Large intestine (tissue), 12 donors: ENCODE measurements at places on chromosomes 5 and 9. TPM values are rescaled to one million over a fixed set of nuclear protein-coding genes. Genes with fewer than 3 reads are reported as not detected.

DNA sequence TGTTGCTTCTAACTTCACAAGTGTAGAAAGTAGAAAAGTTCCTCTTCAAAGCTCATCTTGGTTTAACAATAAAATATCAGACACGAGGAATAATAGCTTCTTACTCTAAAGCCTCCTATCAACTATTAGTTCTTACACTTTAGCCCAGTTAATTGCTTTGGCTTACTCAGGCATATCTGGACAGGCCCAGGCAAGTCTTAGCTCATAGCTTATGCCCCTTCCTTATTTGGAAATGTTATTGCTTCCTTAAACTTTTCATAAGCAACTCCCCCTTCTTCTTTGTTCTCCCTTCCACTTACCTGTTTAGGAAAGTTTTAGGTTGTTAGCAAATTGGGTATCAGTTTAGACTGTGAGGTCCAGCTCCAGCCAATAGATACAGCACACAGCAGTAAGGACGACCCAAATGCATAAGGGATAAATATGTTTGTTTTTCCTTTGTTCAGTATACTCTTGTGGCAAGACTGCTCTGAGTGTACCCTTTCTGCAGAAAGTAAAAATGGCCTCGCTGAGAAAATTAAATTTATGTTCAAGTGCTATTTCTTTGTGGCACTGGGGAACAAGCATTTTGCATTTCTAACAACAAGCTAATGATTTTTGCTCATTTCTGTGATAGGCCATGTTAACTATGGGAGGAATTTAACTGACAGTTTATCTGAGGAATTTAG is 162.1 kb downstream of the SMC2 start:
- no peak for DNase-seq

GRCh38 chr9:14271093-14271673 is 42.8 kb downstream of the NFIB start:
- peak; percentile 61 for DNase-seq

- DNase-seq, result no peak
Measured at GRCh38 chr5:133950821-133951612, 17.4 kb downstream of the C5orf15 start.

GRCh38 chr9:80177949-80178480 is 606.2 kb downstream of the TLE4 start:
- no peak for DNase-seq

DNA sequence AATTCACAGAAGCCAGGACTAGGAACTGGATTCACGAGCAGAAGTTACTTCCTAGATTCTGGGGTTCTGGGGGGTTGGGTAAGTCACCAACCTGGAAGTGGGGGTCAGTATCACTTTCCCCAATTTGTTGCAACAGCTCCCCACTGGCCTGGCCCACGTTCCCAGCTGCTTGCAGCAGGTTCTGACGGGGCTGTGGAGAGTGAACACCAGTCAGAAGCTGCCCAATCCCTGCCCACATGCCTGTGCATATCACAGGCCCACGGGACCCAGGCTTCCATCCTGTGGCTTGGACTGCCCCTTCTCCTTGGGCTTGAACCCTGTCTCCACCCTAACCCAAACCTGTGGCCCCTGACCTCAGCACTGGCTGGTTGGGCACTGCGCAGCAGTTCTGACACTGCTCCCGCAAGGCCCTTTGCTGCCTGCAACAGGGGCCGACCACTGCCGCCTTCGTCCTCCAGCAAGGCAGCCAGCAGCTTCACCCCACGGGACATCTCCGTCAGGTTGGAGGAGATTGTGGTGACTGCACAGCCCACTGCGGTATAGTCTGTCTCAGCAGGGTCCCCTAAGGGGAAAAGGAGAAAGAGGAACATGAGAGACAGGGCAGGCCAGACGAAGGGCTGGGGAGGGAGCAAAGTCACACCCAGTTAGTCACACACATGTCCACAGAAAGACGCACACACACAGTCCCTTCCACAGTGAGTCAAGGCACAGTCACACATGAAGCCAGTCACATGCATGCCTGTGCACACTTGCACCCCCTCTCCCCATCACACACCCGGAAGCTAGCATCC is 13.1 kb downstream of the TLN1 start:
- no peak for DNase-seq

GRCh38 chr5:160545832-160546231 is 124.2 kb downstream of the PTTG1 start:
- no peak for DNase-seq

- no peak for DNase-seq
Measured at GRCh38 chr9:90092508-90092907, 487.7 kb downstream of the GADD45G start.

DNA sequence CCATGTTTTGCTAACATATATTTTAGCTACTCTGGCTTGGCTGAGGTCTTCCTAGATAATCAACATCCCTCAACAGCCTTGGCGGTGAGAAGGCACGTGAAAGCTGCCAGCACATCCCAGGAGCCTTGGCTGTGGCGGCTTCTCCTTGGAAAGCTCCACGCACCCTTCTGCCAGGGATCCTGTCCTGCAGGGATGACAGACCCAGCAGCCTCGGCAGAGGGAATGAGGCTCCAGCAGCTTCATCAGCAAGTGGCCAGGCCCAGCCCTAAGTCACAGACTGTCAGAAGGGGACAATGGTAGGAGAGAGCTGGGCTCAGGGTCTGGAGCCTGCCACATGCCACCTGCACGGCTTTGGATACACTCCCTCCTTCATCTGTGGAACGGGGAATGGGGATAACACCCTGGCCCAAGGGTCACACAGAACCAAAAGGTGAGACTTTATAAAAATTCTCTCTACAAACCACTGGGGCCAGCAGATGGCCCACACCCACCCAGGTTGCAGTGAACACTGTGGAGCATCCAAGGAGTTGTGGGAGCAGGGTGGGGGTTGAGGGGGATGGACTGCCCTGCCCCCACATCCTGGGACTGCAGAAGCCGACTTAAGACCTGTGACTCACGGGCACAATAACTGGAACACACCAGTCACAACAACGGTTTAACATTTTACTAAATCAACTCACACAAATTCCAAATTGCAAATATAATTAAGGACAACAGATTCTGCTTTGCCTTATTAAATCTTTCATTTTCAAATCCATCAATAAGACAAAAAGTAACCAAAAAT is 65.1 kb downstream of the MACROH2A1 start:
- DNase-seq, result no peak

DNA sequence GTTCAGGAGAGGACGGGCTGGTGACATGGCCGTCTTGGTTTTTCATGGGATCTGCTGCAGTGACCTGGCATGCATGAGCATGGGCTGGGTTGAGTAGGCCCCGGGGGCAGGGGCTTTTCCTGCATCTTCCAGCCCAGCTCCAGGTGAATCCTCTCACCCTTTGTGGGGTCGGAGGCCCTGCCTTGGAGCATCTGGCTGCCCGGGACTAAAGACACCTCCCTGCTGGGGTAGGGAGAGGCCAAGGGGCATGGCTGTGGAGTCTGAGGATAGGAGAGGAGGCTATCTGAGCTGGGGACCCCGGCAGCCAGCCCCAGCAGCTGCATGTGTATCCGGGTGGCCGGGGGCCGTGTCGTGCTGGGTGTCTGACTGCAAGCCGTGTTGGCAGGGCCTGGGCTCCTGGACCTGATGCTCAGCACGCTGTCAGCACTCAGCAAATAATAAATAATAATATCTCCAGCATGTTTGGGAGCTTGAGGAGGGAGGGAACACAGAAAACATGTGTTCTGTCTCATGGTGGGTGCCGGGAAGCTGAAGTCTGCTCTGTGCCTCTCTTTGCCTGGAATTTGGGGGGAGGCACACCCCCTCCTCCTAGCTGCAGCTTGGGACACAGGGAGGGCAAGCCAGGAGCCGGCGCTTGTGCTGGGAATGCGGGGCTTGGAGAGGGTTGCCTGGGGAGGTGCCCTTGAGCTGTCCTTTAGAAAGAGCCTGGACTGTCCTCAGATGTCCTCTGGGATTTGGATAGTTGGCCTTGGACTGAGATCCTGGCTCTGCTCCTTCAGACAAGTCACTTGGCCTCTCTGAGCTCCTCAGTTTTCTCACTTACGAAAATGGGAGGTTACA is 28.4 kb upstream of the PITX1 start:
- no peak for DNase-seq

- DNase-seq, result no peak
Measured at GRCh38 chr9:97812247-97812543, 40.8 kb upstream of the FOXE1 start.

KCNN2 gene
- polyA plus RNA-seq, result 0.48 TPM

PDE4D gene
- polyA plus RNA-seq, result 13.5 TPM
